ENCODE measurements at places on chromosomes 11 and 22.

DNA sequence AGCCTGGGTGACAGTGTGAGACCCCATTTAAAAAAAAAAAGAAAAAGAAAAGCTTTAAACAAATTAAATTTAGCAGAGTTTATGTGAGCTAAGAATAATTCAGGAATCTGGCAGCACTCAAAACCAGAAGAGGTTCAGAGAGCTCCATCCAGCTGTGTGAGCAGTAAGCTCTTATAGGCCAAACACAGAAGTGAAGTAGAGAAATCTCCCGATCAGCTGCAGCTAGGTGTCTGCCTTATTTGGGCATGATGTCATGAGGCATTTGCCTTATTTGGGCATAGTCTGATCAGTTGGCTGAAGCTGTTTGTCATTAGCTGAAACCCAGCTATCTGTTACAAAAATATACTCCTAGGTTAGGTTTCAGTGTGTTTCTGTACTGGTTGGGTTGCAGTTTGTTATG lies 8.2 kb downstream of the MS4A15 start:
- DNase-seq = no peak

- DNase-seq = no peak
These were observed 48.4 kb downstream of the ANO1 start for GRCh38 chr11:70126494-70126893.

DNA sequence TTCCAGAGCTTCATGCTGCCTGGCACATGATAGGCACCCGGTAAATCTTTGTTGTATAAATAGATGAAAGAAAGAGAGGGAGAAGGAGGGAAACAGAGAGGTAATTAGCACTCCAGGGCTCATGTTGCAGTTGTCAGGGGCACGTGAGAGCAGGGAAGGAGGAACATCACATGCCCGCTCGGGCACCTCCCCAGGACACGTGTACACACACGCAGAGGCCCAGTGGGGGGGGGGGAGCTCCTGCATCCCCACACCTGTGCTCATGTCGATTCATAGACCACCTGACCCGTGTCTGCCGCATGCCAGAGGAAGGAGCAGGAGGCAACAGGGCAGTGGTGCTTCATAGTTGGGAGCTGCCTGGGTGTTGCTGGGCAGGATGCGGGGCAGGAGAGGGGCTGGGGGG lies 37.1 kb upstream of the NNMT start:
- no peak for DNase-seq

GRCh38 chr11:66875378-66875777 lies 18.5 kb downstream of the LRFN4 start:
- no peak for DNase-seq

- no peak for DNase-seq
These were observed 1.8 kb downstream of the MTMR2 start for GRCh38 chr11:95922099-95922498.

GRCh38 chr22:49014227-49015201 lies 813.2 kb downstream of the BRD1 start:
- no peak for DNase-seq
